ENCODE measurements at places on chromosomes 16 and 17.

DNA sequence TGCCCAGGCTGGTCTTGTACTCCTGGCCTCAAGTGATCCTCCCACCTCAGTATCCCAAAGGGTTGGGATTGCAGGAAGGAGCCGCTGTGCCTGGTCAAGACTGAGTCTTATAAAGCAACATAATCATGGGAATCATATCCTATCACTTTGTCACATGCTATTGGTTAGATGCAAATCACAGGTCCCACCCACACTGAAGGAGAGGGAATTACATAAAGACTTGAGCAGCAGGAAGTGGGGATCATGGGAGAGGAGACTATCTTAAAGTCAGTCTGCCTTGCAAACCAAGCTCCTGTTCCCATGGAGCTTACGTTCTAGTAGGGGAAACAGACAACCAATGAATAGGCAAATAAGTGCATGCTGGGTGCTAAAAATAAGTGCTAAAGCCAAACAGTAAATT is 28.3 kb upstream of the TENT4B start:
- no peak for DNase-seq

DNA sequence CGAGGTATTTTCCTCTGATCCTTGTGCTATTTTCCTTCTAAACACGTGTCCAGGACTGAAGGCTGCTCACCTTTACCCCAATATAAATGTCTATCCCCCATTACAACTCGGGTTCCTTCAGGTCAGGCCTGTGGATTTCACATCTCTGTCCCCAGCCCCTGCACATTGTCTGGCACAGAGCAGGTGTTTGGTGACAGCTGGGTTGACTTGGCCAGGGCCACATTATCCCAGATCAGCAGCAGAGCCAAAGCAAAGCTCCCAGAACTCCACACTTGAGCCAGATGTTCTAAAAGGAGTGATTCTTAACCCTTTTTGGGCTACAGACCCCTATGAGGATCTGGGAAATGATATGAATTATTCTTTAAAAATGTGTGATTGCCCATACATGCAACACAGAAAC is 18.0 kb upstream of the SPATA32 start:
- no peak for DNase-seq

- no peak for DNase-seq
Measured at GRCh38 chr16:62038646-62039045, 2.4 kb upstream of the CDH8 start.

DNA sequence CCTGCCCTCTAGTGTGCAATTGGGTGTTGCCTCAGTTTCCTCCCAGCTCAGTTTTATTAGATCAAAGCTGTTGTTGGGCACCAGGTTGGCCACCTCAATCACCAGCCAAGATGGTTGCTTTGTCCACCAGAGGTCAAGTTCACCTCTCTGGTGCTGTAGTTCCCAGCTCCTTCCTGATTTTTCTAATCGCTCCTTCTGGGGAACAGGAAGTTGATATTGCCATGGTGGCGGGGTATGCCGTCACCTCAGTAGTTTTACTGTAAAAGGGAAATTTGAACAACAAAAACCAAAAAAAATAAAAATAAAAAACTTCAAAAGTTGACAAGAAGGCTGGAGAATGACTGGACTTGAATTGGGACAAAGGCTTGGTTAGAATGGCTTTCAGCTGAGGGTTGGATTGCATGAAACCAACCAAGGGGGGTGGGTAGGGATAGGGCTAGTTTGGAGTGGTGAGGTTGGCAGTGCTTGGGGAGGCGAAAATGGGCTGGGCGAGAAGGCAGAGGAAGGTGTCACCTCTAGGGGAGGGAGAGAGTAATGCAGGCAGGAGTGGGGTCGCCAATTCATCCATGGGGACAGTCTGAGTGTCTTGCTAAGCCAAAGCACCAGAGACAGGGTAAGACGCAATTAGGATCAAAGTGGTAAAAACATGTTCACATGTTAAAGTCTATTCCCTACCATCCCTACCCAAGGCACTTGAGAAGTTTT is 6.2 kb downstream of the EFNB3 start:
- DNase-seq: no peak

GRCh38 chr16:64969221-64969620 is 152.6 kb downstream of the CDH11 start:
- no peak for DNase-seq

DNA sequence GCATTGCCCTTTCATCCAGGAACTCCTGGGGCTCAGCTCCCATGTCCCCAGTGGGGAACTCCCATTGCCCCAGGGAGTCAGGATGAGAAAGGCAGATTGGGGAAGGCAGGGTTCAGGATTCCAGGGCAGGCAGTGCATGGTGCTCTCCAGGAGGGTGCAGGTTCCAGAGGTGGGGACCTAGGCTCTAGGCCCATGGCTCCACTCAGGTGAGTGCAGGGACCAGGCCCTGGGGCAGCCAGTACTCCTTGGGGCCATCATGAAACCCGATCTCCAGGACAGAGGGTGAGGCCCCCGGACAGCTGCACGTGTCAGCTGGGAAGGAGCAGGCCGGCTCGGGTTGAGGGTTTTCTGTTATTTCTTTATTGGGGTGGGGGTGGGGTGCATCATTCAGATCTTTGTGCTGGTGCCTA is 1.3 kb upstream of the MTSS2 start:
- DNase-seq: no peak

DNA sequence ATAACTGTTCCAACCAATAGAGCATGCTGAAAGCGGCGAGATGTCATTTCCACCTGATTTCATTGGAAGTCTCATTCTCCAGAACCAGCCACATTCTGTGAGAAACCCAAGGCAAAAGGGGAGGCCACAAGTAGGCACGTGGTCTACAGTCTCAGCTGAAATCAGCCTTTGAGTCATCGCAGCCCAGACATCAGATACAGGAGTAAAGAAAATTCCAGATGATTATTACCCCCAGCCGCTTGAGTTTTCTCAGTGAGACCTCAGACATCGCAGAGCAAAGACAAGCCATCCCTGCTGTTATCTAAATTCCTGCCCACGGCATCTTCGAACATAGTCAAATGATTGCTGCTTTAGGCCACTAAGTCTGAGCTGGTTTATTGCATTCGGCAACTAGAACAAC is 23.1 kb downstream of the STAT3 start:
- peak; percentile 46 for DNase-seq

DNA sequence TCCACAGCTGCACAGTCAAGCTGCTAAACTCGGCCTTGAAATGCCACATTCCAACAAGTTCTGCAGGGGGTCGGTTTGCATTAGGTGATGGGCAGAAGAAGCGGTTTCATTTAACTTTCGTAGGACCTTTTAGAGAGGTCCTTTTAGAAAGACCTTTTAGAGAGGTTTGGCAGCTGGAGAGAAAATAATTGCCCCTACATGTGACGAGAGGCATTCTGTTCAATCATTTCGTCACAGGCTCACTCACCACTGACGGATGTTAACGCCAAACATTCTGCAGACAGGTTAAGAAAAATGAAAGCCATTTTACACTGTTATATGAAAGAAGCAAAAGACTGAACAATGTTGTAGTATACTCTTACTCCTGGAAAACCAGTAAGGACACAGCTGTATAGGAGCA is 76.5 kb upstream of the ZNF423 start:
- DNase-seq: no peak

- no peak for DNase-seq
Measured at GRCh38 chr17:45291171-45291805, 25.5 kb downstream of the MAP3K14 start.

- DNase-seq: no peak
Measured at GRCh38 chr16:89442588-89442987, 47.8 kb downstream of the ANKRD11 start.

GRCh38 chr17:70564006-70564620 is 394.8 kb downstream of the KCNJ2 start:
- DNase-seq: no peak

- no peak for DNase-seq
Measured at GRCh38 chr16:53358884-53359283, 75.4 kb upstream of the RBL2 start.

DNA sequence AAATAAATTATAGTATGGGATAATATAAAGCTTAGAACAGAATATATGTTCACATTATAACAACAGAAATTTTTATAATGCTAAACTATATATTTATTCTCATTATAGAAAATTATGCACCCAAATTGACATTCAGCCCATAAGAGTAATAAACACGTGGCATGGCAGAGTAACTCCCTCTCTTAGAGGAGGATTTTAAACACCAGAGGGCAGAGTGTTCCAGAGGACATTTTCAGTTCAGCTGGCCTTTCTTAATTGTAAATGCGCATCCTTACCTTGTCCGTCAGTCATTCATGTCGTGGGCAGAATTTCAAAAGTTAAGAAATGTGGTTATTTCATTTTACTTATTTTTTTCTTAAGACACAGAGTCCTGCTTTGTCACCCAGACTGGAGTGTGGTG is 147.1 kb downstream of the TANC2 start:
- no peak for DNase-seq

DNA sequence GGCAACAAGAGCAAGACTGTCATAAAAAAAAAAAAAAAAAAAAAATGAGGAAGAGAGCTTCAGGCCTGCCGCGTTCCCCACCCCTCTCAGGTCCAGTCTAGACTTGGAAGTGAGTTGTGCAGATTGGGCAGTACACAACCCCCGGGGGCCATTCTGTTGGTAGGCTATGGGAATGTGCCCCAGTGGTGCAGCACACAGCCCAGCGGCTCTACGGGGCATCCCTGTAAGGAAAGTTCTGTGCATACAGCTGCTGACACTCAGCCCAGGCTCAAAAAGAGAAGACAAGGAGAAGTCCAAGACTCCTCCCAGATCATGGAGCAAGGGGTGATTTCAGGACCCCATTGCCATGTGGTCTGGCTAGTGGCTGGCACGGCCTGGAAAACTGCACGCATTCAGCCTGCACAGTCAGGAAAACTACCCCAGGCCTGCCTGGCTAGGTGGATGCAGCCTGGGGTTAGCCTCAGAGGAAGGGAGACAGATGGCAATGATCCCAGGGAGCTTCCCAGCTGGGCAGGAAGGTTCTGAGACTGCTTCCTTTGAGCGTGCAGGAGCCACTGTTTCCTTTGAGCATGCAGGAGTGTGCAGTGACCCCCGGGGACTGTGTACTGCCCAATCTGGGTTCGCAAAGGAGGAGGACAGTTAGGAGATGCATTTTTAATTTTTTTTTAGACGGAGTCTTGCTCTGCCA is 44.8 kb downstream of the PECAM1 start:
- no peak for DNase-seq

DNA sequence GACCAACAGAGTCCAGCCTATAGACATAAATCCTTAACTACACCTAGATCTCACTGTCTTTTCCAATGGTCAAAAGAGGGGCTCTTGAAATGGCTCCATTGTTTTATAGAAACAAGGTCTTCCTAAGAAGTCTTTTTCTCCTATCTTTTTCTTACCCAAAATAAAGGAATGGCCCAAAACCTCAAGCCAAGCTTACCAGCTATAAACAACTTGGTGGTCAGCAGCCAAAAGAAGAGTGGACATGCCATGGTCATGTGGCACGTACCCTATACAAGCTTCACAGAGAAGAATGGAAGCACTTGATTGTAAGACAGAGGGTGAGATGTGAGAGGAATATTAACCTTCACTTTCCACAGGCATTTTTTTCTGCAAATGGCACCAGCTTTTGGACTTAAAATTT is 82.1 kb upstream of the GNAO1 start:
- no peak for DNase-seq

DNA sequence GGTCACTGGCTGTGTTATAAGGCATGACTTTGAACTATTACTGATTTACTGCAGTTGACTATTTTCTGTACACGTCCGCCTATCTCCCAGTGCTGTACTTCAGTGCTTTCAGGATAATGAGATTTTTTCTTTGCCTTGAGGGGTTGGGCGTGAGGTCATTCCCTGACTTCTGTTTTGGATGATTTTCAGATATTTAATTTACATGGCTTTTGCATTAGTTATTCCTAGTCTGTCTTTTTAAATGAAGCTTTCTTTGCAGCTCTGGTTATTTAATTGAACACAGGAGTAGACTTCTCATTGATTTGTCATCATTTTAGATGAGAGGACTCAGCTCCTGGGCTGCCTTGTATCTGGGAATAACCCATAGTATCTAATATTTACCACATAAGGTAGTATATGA is 23.7 kb downstream of the WIPF2 start:
- DNase-seq: no peak

DNA sequence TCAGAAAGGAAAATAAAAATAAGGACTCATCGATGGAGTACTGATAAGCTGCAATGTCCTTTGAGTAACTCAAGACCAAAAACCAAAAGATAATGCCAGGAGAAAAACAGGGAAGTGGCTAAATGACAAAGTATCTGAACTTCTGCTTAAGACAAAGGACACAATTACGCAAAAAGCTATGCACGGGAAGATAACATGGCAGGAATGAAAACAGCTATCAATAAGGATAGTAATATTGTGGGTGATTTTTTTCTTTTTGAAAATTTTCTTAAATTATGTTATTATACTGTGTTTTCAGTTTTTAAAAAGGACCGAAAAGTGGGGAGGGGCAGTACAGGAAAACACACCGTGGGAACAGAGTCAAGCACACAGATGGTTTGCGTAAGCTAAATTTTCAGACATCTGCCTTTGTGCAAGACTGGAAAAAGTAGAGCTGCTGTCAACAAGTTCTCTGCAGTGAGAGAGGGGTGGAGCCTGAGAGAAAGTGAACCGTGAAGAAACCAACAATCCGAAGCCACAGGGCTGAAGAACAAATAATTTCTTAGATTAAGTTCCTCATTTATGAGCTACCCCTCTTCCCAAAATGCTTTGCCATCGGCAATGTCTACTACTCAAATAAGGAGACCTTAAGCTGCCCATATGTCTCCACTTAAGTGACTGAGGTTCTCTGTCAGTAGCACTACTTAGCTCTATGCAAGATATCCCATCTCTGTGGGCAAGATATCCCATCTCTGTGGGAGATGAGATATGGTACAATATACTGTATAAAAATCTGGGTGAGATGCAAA is 99.9 kb upstream of the CORO6 start:
- DNase-seq: peak; percentile 59

- no peak for DNase-seq
Measured at GRCh38 chr17:13740686-13741085, 139.0 kb upstream of the HS3ST3A1 start.

DNA sequence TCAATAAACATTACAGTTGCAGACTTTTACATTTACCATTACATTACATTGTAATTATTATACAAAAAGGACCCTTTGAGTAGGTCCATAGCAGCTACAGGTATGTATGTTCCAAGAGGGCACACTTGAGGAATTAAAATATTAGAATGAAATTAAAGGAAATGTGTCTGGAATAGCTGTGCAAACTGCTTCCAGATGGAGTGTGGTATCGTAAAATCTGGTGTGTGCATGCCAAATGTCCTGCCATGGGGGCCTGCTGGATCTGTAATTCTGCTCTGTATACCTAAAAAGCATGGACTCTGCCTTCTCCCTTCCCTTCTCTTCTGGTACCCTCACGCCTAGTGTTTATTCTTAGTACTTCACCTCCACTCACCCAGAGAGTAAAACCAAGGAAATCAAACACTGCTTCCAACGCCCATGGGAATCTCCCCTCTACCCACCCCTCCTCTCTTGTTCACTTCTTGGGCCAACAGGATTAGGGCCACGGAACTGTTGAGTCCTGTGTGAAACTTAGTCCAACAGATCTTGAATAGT is 38.7 kb downstream of the STH start:
- DNase-seq: no peak

DNA sequence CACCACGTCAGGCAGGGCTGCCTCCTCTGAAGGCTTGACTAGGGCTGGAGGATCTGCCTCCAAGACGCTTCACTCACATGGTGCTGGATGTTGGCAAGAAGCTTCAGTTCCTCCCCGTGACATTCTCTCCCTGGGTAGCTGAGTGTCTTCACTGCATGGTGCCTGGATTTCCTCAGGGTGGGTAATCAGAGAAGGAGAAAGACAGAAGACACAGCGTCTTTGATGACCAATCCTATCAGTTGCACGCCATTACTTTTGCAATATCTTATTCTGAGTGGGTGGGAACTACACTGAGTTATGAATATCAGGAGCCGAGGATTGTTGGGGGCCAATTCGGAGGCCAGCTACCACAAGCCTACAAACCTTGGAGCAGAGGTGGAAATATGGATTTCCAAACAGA is 139.7 kb downstream of the SHISA6 start:
- no peak for DNase-seq

Data from CD4-positive, alpha-beta T cell treated with Interleukin-2 at 100 ng/mL for 4 hours (primary cell).